Hematopoietic multipotent progenitor cell treated with erythropoietin and hydrocortisone succinate and interleukin-3 and kit ligand, for 15 days (in vitro differentiated cells): ENCODE measurements at places on chromosomes 5 and 9.
A peak's percentile ranks its signal among the peaks of the same experiment; 100 is the strongest.

DNA sequence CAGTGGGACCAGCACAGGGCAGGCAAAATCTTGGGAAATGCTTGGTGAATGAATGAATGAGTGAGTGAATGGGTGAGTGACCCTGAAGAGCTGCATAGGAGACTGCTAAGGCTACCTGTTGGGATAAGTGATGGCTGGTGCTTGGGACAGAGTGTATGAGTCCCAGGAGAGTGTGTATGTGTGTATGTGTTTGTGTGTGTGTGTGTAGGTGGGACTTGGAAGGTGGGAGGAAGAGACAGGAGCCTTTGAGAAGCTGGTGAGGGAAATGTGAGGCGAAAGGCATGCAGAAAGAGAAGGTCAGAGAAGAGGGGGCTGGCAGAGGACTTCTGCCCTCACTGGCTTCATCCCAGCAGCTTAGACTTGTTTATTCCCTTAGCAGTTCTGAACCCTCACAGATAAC, 33.3 kb upstream of the FOXE1 start:
- DNase-seq: no peak

GRCh38 chr5:83540105-83540504, 68.6 kb downstream of the VCAN start:
- DNase-seq: no peak

- DNase-seq: no peak
Measured at GRCh38 chr5:13307480-13307879, 637.0 kb downstream of the DNAH5 start.

GRCh38 chr5:154778534-154778933, 23.4 kb downstream of the LARP1 start:
- no peak for DNase-seq

GRCh38 chr5:5756762-5757161, 334.3 kb downstream of the ICE1 start:
- no peak for DNase-seq

- no peak for DNase-seq
Measured at GRCh38 chr9:121811140-121811539, 159.7 kb downstream of the DAB2IP start.

- no peak for DNase-seq
Measured at GRCh38 chr5:75047356-75047755, 5.0 kb downstream of the GCNT4 start.

DNA sequence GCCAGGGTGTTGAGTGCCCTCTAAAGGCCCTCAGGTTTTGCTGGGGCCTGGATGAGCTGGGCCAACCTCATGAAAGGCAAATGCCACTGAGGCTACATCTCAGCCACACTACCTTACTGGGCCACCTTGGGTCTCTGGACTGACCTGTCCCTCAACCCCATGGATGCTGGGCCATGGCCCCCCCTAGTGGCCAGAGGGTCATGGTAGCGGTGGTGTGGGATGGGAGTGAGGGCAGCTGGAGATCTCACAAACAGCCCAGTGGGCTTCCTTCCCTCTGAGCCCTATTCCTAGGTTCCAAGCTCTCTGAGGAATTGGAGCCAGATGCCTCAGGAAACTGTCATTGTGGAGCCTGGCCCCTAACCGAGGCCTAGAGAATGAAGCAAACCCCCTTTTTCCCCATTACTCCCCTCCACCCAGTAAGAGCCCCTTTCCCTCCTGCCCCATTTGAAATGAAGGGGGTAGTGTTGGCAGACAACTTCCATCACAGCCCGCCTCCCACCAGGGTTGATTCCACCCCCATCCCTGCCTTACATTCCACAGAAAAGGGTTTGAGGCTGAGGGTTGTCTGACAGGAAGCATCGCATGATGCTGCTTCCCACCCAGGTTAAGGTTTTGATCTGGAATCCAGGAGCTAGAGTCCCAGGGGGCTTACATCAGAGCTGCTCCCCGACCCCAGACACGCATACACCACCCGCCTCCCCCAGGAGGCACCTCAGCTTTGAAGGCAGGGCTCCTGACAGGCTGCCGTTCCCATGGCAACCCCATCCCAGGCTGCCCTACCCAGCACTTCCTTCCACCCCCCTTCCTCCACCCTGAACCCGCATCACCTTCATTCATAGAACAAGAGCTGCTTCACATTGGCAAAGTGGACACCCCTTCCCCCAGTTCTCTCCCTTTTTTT, 63.9 kb downstream of the PCDH1 start:
- DNase-seq: peak; percentile 44

GRCh38 chr5:135505973-135506372, 29.8 kb downstream of the NEUROG1 start:
- no peak for DNase-seq

GRCh38 chr5:130035388-130035787, 131.1 kb downstream of the CHSY3 start:
- no peak for DNase-seq

DNA sequence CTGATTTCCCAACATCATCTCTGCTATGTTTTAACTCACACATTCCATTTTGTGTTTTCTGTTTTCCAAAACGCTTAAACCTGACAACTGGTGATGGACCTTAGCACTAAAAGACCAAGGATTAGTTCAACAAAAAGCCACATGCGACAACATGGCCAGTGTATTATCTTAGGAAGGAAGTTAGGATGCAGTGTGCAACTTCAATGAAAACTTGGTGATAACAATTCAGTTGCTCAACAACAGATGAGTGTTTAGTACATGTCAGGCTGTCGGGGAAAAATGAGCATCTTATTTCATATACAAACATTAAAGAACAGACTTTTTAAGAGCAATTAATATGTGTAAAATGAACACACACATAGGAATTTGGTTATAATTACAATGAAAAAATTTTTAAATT, 780.0 kb downstream of the SEMA5A start:
- no peak for DNase-seq

DNA sequence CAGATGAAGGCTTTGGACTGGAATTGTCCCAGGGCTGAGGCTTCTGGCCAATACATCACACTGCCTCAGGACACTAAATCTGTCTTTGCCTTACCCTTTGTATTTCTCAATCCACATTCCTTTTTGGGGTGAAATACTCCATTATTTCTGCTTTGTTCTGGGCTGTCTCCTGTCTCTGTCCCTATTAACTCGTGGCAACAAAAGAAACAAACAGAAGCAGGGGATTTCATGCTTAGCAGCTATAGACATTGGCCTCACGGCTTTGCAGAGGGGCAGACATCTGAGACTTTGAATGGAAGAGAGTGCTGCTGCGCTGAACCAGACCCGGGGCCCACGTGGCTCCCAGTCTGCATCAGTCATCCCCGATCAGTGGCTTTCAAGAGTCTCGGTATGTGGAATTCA, 129.7 kb downstream of the ARL15 start:
- no peak for DNase-seq

GRCh38 chr9:33116860-33117259, 40.4 kb upstream of the SMU1 start:
- DNase-seq: no peak

DNA sequence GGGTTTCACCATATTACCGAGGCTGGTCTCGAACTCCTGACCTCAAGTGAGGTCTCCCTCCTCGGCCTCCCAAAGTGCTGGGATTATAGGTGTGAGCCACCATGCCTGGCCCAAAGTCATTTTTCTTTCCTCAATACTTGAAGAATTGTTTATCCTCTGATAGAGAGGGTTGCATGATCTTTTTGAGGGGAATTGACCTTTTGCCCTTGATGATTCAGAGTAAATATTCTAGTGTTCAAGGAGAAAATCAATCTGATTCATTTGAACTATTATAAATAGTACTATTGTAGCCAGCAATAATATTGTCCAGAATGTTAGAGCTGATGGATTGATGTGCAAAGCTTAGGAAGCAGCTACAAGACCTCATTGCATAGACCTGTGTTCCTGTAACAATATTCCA, 47.1 kb downstream of the UGCG start:
- no peak for DNase-seq

DNA sequence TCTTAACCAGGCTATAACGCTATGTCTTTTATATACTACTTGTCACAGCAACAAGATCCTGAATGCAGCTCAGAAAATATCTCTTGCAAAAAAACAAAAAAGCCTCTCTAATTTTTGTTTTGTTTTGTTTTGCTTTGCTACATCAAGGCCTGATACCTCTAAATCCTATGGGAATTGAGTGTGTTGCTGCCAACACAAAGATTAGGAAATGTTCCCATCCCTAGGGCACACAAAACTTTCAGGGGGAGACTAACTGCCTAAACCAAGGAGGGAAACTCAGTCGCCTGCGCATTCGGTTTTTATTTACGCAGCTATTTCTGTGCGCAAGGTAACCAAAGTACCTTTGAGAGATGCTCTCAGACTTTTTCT, 1.7 kb downstream of the SSBP2 start:
- no peak for DNase-seq

GRCh38 chr5:68392617-68393016, 177.1 kb downstream of the PIK3R1 start:
- no peak for DNase-seq

DNA sequence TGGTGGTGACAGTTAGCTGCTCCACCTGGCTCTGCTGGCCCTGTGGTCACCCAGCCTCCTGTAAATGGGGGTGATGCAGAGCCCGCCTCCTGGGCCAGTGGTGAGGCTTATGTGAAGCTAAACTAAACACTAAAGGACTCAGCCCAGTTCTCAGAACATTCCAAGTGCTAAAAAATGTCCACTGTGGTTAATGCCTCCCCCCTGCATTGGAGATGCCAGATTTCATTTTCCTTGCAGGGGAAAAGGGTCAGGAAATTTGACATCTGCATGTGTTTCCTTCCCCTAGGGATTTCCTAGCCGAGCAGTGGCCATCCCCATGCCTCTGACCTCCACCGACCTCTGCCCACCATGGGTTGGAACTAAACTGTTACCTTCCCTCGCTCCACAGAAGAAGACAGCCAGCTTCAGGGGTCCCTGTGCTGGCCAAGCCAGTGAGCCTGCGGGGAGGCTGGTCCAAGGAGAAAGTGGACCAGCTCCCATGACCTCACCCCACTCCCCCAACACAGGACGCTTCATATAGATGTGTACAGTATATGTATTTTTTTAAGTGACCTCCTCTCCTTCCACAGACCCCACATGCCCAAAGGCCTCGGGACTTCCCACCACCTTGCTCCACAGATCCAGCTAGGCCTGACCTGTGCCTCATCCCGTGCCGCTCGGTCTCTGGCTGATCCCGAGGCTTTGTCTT, 13.0 kb downstream of the CD74 start:
- DNase-seq: no peak

DNA sequence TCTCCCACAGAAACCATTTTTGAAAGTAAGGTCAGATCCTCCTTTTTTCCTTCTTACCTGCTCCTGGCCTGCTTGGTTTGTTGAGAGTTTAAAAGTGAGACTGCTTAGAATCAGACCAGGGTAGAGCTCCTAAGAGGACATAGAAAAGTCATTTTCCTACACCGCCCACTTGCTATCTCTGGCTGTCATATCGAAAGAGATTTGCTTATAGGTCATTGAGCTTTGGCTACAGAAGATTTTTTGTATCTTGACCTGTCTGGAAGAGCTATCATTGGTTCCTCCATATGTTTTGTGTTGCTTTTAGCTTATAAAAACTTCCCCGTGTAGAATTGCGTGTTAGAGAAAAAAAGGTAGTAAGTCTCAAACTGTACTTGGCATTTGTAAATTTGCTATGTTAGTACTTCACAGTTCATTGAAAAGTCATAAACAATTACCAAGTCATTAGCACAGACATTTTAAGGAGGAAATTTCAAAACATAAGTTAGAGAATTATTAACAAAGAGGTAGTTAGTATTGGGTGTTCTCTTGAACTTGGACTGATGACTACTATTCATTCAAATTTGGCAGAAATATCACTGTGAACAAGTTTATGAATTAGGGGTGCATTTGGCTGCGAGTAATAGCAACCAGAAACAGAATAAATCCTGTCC, 96.6 kb downstream of the MAN2A1 start:
- no peak for DNase-seq

DNA sequence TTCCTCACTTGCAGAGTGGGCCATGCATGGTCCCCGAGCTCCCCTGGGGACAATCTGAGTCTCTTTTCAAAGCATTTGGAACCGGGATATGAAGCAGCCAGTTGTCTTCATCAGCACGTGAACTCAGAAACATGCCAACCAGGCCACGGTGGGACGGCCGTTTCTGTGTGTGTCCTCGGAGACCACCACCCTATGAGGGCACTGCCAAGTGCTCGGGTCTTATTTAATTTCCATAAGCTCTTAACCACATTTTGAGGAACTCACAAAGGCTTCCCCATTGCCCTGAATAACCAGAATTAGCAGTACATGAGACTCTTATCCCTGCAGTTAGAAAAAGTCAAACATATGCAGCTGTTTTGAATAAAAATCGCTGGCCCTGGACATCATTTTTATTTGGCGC, 60.1 kb downstream of the OTULIN start:
- no peak for DNase-seq

DNA sequence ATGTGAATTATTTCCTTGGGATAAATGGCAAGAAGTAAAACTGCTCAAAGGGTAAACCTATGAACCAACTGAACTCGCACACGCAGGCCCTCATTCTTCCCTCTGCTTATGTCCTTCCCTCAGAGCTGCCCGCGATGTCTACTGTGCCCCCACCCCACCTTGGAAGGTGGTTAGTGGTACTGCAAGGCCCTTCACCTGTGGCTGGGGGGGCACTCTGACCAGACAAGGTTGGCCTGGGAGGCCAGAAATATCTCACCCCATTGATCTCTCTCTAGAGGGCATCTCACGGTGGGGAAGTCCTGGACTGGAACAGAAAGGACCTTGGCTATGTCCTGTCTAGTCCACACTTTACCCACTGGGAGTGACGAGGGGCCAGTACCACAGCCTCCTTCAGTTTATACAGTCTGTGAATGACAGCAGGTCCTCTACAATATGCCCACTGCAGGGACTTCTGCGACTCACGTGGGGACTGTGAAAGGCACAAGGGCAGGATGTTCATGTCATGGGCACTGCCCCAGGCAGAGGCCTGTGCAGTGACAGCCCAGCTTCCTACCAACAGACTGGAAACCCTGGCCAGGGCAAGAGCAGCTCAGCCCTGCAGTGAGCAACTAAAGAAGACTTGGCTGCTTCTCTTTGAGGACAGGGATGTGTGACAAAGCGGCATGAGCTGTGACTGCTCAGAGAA, 56.8 kb upstream of the SYNPO start:
- no peak for DNase-seq

DNA sequence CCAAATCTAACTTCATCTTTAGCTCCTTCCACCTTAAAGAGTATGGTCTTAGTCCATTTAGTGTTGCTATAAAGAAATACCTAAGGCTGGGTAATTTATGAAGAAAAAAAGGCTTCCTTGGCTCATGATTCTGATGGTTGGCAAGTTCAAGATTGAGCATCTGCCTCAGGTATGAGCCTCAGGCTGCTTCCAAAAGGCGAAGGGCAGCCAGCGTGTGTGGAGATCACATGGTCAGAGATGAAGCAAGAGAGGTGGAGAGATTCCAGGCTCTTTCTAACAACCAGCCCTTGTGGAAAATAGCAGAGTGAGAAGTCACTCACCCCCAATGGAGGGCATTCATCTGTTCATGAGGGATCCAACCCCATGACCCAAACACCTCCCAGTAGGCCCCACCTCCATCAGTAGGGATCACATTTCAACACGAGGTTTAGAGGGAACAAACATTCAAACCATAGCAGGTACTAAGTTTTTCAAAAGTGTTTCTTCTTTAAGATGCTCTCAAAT, 225.9 kb downstream of the SGCD start:
- no peak for DNase-seq

DNA sequence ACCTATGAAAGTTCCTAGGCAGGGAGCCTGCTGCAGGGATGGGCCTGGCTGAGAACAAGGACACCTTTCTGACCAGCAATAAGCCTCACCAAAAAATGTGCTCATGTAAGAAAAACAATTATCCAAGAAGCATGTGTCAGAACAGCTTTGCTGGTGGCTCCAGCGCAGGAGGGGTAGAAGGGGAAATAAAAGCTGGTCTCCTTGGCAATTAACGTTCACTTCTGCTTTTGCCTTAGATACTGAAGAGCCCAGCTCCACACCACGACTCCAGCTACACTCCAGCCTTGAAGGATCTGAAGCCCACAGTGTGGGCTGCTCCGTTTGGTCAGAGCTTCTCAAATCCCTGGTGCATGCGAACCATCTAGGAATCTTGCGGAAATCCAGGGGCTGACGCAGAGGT, 107.6 kb upstream of the PHYKPL start:
- no peak for DNase-seq
